ENCODE measurements at places on chromosomes 5 and 9. TPM values are rescaled to one million over a fixed set of nuclear protein-coding genes. Genes with fewer than 3 reads are reported as not detected.

ZFP2 gene
- 0.32 TPM for total RNA-seq

SLC1A3 gene
- total RNA-seq: not detected

GRCh38 chr9:133463234-133463863 is 3.6 kb downstream of the CACFD1 start:
- peak; percentile 51 for DNase-seq

DNA sequence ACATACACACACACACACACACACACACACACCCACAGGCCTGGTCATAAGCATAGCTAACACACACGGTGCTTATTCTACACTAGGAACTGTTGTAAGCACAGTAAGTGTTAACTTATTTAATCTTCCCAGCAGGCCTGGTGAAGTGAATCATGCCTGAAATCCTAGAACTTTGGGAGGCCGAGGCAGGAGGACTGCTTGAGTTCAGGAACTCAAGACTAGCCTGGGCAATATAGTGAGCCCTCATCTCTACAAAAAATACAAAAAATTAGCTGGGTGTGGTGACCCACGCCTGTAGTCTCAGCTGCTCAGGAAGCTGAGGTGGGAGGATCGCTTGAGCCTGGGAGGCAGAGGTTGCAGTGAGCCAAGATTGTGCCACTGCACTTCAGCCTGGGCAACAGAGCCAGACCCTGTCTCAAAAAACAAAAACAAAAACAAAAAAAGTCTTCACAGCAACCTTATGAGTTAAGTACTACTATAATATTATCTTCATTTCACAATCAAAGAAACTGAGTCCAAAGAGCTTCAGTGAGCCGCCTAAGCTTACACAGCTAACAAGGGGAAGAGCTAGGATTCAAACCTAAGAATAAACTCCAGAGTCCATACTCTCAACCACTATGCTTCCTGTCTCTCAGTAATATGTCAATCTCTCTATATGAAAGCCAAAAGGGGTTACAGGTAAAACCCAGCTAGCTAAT is 2.3 kb downstream of the MEGF9 start:
- DNase-seq: no peak

- DNase-seq: no peak
Measured at GRCh38 chr9:7947577-7947976, 148.0 kb upstream of the DMAC1 start.

DNA sequence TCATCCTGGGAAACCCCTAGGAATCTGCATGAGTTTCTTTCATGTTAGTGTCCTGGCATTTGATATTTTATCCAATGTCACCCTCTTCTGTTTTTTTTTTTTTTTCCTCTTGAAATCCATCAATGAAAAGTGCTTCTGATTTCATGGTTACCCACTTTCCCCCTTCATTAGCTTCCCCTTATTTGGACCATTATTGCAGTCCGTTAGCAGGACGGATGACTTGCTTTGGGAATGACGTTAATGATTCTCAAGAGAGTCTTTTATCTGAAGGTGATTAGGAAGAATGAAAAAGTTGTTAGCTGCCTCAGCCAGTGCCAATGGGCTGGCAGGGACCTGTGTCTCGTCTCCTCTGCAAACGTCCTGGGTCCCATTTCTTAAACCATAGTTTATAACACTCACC is 134.7 kb downstream of the SEMA6A start:
- no peak for DNase-seq

- no peak for DNase-seq
Measured at GRCh38 chr9:89864731-89865130, 259.9 kb downstream of the GADD45G start.

DNA sequence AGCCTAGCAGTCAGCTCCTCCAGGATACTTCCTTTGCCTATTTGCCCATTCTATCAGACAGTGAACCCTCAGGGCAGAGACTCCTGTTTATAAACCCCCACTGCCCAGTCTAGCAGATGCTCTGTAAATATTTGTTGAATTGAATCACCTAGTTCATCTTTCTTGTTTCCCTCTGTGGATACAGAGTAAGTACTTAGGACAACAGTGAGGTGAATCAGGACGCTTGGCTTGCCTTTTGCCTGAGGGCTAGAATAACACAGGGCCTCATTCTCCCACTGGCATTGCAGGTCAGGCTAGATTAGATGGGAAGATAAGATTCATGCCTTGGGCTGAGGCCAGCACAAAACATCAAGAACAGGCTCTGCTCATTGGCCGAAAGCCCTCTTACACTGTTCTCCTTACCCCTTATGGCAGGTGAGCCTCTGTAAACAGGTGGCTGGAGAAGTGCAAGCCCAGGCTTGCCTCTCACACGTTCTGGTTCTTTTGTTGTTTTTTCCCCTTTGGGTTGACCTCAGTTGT is 22.2 kb downstream of the TNFSF8 start:
- DNase-seq: no peak

GRCh38 chr5:176738637-176739250 is 71.6 kb upstream of the UNC5A start:
- no peak for DNase-seq

SLC28A3 gene
- not detected for total RNA-seq

IL4 gene
- total RNA-seq: not detected

DNA sequence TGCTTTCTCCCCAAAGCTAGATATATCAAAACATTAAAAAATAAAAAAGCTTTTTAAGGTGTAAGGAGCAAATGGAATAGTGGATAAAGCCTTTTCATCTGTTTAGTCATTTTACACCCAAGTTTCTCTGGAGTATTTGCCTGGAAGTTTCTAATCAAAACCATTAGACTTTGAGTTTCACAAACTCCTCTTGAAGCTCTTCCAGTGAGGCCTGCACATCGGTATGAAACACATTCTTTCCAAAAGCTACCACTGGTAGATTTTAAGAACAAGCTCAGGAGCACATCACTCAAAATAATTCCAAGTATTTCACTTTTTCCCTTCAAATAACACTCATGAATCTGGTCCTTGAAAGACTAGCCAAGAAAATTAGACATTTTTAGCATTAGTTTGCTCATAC is 5.7 kb downstream of the TRIM52 start:
- no peak for DNase-seq

LCN10 gene
- total RNA-seq: not detected

GRCh38 chr9:125430161-125431011 is 168.8 kb downstream of the GAPVD1 start:
- DNase-seq: no peak

GARIN3 gene
- not detected for total RNA-seq

- peak; percentile 6 for DNase-seq
Measured at GRCh38 chr9:91771027-91771426, 179.0 kb downstream of the ROR2 start.

GRCh38 chr5:99272576-99272975 is 343.8 kb upstream of the CHD1 start:
- DNase-seq: no peak

ARSI gene
- total RNA-seq: not detected

DNA sequence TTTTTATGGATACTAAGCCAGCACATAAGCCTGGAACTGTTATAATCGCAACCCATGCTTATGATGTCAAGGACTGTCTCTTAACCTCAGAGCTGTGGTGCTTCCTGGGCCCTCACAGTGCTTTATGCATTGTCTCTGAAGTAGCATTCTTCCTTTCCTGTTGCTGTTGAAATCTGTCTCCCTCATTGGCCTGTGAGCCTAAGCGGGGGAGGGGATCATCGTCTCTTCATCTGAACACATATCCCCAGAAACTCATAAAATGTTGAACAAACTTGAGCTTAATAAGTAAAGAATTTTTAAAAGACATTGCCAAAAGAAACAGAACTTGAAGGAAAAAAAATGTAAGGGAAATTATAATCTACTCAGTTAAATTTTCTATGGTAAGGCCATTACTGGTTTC is 80.3 kb downstream of the SGCD start:
- no peak for DNase-seq

DNA sequence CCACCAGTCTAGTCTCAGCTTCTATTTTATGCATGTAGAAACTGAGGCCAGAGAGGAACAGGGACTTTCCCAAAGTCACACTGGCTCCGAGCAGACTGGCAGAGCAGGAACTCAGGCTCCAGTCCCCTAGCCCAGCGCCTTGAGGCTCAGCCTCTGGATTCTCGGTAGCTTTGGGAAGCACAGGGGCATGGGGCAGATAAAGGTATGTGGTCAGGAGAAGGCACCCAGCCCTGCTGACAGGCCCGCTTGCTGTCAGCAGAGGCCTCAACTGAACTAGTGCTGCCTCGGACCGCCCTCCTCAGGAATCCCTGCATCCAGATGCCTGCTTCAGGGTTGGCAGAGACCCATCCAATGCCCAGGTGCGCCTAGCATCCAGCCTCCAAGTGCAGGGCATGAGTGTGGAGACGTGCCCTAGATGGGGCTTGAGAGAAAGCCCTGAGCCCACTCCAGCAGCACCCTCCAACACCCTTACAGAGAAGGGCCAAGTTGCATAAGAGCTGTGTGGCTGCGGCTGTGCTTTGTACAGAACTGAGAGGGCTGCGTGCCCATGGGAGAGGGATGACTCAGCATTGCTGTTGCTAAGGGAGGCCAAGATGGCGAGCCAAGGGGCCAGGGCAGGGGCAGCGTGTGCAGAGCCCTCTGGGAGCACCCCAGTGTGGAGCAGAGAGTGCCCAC is 168.6 kb downstream of the MACROH2A1 start:
- DNase-seq: no peak

CD72 gene
- total RNA-seq: 67.6 TPM

- peak; percentile 33 for DNase-seq
Measured at GRCh38 chr9:98807814-98808195, 335 bp downstream of the GALNT12 start.

DNA sequence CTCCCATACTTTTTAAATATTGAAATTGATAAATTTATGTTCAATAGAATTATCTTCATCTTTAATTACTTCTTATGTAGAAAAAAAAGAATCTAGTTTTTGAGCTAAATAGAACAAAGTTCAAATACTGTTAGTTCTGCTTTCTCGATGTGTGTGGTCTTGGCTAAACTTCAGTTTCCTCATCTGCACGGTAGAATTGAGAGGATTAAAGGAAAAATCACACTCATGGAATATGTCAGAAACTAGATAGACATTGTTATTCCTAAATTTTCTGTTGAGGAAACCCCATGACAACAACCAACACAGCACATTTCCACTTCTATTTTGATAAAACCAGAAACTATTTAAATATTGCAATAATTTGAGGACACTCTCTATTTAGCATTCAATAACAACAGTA is 100.3 kb downstream of the MUSK start:
- no peak for DNase-seq

DNA sequence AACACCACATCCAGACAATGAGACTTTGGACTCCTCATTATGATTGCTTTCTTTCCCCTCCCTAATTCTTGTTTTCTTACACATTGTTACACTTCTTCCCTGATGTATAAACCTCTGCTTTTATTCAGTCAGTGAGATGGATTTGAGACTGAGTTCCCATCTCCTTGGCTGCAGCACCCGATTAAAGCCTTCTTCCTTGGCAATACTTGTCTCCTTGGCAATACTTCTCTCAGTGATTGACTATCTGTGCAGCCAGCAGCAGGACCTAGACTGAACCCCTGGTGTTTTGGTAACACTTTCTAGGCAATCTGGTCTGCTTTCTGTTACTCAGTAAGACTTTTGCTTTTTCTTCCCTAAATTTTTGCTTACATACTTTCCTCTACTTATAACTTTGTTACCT is 492.8 kb upstream of the SMC2 start:
- DNase-seq: no peak

HTR4 gene
- not detected for total RNA-seq

RASGEF1C gene
- not detected for total RNA-seq

LCN12 gene
- 3.5 TPM for total RNA-seq

GRCh38 chr9:95116002-95116807 is 201.3 kb downstream of the FANCC start:
- DNase-seq: no peak

- no peak for DNase-seq
Measured at GRCh38 chr5:82622205-82622604, 344.1 kb upstream of the RPS23 start.

DNA sequence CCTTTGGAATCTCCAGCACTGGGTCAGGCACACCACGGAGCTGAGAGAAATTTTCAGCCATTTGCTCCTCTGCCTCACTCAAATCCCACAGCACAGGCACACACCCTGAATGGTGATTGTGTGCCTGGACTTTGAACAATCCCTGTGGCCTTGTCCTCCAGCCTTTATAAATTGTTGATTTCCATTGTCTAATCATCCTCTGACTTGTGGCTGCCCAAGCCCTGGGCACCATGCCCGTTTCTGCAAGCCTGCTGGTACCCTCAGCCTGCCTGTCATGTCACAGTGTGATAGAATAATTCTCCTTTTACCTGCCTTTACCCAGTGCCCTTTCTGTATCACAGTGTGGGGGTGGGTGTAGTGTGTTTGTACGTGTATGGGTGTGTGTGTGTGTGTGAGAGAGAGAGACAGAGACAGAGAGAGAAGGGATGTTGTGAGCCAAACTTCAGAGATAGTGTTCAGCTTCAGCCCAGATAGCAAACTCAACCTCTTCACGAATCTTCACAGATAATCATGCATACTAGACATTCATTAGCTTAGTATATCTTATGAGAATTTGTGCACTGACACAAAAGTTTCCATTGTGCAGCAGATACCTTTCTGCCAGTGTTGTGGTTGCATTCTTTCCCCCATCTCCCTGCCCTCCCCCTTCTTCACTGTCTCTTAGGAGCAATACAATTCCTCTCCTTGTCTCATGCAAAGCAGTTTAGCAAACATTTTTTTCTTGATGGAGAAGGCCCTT is 27.8 kb upstream of the SLC44A1 start:
- no peak for DNase-seq

GRXCR2 gene
- not detected for total RNA-seq

NFIB gene
- 24.5 TPM for total RNA-seq

GRCh38 chr9:135847833-135848232 is 59.5 kb downstream of the CAMSAP1 start:
- peak; percentile 7 for DNase-seq

GRCh38 chr5:140275837-140276236 is 27.1 kb downstream of the PFDN1 start:
- DNase-seq: no peak

DUSP1 gene
- 5.3 TPM for total RNA-seq

TAF11L10 gene
- not detected for total RNA-seq

DNA sequence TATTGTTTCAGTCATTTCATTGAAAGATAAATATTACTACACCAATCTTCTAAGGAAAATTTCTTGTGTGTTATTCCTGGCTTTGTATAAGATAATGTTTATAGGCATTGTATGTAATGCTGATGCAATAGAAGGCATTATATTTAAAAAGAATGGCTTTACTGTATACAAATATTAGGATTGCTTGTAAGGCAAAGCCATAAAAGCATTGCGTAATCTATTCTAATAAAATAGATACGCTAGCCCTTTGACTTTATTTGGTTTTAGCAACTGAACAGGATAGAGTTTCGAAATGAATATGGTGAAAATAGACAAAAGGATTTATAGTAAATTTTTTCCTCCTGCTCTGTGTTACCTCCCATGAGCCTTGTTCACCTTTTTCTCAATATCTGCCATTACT is 5.5 kb upstream of the LYSMD3 start:
- DNase-seq: no peak

ZNF354C gene
- not detected for total RNA-seq

MCTP1 gene
- not detected for total RNA-seq

TMEM174 gene
- total RNA-seq: not detected

GRCh38 chr5:122154910-122155309 is 25.6 kb downstream of the ZNF474 start:
- DNase-seq: no peak

SLC6A3 gene
- not detected for total RNA-seq
